Fibroblast of villous mesenchyme (primary cell): ENCODE measurements at places on chromosomes 3 and 15. TPM values are rescaled to one million over a fixed set of nuclear protein-coding genes. Genes with fewer than 3 reads are reported as not detected.

DNA sequence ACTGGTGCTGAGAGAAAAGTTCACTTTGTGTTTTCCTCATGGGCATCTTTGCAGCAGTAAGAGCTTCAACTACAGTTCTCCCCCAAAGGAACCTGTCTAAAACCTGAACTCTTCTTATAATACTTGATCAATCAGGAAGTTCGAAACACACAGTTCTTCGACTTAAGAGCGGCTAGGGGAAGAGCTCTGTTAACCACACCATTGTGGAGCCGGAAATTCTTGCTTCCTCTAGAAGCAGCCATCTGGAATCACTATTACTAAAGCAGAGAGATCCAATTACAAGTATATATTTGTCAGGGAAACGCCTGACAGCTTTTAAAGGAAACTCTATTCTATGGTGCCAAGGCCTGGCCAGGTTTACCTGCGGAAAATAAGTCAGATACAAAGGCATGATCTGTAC lies 337.3 kb upstream of the CBLB start:
- DNase-seq = peak; percentile 19

DNA sequence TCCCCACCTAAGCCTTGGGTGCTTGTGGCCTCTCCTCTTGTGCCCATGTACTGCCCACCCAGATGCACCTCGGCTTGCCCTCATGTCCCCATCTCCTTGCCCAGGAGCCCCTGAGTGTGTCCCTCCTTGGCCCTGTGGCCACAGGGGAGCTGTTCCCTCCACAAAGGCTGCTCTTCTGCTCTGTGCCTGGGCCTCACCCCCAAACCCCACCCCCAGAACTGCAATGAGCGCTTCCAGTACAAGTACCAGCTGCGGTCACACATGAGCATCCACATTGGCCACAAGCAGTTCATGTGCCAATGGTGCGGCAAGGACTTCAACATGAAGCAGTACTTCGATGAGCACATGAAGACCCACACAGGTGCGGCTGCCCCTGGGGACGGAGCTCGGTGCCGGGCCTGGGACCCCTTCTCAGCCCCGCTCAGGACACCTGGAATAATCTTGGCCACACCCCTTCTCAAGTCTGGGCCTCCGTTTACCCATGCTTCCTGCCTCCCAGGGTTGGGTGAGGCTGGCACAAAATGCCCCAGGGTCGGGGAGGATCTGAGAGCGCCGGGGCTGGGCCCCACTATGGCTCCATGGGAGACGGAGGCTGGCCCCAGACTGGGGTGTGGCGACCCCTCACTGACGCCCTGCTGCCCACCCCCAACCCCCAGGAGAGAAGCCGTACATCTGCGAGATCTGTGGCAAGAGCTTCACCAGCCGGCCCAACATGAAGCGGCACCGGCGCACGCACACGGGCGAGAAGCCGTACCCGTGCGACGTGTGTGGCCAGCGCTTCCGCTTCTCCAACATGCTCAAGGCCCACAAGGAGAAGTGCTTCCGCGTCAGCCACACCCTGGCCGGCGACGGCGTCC lies 10.3 kb downstream of the ZBTB47 start:
- no peak for DNase-seq

DNA sequence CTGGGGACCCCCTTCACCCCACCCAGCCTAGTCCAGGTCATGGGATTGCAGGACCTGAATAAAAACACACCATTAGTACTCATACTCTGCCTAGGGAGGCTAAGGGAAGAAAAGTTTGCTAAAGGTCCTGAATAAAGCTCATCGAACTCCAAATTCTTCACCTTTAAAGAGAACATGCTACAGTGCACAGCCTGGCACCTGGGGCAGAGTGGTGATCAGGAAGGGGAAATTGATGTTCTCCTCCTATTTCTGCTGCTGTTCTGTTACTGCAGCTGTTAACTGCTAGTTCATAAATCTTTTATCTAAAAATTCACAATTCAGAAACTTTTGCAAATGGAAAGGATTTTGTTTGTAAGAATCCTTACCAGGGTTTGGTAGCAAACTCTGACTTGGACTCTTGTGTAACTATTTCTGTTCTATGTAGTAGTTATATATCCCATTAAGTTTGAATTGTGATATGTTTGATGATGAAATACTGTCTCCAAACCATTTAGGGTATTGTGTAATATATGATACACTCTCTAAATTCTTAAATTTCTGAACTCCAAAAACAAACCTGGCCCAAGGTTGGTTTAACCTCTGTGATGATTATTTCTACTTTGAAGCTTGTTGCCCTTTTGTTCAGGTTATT lies 27.9 kb downstream of the MCTP2 start:
- no peak for DNase-seq

DNA sequence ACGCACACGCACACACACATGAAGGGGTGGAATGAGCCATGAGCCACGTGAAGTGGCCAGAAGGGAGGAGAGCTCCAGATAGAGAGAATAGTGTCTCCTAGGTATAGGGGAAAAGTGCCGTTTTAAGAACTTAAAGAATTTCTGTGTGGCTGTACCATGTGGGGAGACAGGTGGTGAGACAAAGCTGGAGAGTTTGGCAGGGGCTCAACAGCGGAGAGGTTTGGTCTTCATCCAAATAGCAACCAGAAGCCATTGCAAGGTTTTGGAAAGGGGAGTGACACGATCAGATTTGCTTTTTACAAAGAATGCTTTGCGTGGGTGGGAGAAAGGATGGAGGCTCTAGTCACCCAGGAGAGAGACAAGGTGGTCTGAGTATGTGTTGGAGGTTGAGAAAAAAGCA lies 146.0 kb downstream of the IL20RB start:
- no peak for DNase-seq

DNA sequence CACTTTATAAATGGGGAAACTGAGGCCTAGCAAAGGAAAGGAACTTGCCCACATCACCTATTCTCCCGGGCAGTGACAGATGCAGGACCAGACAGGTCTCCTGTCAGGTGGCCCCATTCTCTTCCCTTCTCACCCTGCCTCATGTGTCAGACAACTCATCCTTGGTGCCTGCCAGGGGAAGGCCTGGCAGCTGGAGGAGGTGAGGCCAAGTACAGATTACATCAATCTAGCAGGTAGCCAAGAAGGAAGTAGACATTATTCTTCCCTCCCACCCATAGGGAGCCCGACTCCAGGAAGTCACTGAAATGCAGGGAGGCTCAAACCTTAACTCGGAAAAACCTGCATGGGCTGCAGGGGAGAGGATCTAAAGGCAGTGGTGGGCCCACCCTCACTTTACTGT lies 39.6 kb downstream of the DAPK2 start:
- no peak for DNase-seq

DNA sequence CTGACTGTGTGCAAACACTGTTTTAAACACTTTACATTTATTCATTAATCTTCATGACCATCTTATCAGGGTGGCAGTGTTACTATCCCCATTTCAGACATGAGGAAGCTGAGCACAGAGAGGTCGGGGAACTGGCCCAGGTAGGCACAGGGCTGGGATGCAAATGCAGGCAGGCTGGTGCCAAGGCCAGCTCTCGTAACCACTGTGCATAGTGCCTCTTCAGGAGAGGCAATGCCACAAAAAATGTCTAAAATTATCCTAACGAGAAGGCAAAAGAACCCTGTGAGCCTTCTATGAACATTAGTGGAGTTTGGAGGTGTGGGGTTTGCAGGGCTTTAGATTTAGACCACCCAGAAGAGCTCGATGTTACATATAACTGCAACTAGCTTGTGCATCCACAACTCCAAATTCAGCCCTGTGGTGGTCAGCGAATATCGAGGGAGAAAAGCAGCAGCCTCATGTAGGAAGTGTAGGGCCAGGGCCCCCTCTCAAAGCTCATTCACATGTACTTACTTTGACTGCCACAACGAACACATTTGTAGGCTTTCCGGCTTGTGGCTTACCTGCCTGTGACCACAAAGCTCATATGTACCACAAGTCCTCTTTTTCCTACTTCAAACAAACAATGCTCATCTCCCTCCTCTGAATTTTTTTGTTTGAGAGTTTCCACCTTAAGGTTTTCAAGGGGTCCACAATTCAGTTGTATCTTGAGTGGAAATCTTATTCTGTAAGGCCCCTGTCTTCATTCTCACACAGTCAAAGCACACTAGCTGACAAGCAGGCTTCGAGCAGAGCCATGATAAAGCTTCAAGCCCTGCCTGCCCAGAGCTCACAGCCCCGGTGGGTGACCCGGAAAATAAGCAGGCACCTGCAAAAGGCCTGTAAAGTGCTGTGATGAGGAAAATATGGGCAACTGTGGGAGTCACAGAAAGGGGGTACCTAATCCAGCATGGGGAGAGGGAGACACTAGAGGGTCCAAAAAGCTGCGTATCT lies 722.9 kb upstream of the CFAP20DC start:
- no peak for DNase-seq

- DNase-seq = no peak
These were observed 57.5 kb upstream of the GSK3B start for GRCh38 chr3:120151791-120152190.

- DNase-seq = no peak
These were observed 1.6 kb downstream of the C3orf52 start for GRCh38 chr3:112087746-112088145.

DNA sequence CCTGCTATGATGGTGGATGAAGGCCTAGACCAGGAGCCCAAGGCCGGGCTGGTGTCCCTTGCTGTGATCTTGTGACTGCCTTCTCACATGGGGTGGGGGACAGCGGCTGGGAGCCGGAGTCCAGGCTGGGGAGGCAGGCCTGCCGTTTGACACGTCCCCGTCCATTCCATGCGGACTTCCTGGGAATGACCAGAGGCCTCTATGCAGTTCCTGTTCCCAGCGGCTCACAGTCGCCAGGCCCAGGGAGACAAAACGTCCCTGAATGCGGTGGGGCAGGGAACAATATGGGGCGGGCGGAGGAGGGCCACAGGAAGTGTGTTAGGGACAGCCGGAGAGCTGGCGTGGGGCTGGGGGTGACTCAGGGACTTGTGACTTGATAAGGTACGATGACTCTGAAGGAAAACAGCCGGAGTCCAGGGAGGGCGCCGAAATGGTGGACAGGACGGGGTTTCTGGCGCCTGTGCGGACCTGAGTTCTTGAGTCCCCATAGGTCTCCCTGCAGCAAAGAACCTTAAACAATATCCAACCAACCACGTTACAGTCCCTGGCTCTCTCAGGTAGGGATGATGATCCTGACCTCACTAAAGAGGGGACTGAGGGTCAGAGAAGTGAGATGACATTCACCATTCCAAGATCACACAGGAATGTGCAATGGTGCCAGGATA lies 40.5 kb upstream of the SMAD6 start:
- DNase-seq = no peak

- no peak for DNase-seq
These were observed 55.1 kb downstream of the PEX5L start for GRCh38 chr3:179981646-179982045.

GRCh38 chr3:70658513-70659310 lies 346.3 kb upstream of the MDFIC2 start:
- no peak for DNase-seq

DNA sequence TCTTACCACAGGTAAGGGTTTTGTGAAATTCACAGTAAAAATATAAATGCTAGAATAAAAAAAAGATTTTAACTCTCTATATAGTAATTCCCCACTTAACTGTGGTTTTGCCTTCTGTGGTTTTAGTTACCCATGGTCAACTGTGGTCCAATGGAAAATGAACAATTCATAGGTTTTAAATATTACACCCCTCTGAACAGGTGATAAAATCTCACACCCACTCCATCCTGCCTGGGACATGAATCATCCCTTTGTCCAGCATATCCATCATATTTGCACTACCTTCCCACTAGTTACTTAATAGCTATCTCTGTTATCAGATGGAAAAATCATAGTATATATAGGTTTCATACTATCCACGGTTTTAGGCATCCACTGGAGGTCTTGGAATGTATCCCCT lies 49.2 kb downstream of the HDGFL3 start:
- peak; percentile 28 for DNase-seq

DNA sequence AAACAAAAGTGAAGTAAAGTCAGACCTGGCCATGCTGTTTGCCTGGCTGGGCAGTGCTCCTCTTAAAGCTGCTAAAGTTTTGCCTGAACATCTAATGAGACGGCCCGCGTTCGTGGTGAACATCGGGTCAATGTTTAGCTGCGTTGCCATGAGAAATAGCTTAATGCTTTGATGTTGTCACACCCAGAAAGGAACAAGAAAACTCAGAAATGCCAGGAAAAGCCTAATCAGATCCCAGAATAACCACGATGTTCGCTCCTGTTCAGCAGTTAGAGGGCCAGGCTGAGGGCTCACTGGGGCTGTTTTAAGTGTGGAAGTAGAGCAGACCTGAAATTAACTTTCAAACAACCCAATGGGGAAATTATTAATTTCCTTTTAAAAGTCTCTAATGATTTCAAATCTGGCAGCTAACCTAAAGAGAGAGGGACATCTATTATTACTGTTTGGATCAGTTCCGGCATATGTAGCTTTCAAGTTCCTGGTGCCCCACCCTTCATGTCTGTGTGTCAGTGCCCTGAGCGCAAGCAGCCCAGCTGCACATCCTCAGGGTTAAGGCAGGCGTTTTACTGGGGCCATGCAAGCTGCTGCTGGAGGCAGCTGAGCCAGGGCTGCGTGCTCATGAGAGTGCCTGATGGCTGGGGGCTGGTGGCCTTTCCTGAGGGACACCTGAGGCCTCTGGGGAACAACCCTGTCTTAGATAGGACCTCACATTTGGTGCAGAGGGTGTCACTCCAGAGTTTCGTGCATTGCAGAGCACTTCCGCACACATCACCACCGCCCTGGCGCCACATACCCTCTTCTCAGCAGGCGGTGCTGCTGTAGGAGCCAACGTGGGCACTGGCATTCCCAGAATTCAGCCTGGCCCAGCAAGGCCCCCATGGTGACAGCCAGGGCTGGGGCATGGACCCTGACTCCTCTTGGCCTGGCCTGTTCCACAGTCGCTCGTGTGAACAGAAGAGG lies 76.6 kb downstream of the LRRK1 start:
- DNase-seq = no peak

DNA sequence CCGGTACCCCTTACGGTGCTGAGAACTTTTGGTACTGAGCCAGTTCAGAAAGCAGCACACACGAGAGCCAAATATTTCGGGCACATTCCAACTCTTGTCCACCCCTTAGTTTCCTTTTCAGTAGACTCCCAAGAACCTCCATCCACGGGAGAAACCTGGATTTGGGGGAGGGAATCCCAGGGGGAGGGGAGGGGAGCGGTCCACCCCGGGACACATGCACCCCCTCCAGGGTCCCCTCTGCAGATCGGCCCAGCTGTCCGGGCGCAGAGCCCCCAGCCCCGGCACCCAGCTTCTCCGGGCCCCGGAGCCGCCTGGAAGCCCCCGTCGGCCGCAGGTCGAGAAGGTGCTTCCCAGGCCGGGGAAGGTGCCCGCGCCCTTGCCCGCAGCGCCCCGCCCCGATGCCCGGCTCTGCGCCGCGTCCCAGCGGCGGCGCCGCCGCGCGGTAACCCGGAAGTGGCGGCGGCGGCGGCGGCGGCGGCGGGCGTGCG lies 455 bp upstream of the ABHD17C start:
- no peak for DNase-seq

GRCh38 chr3:123637131-123637530 lies 52.3 kb upstream of the HACD2 start:
- DNase-seq = no peak

CSPG5 gene
- total RNA-seq = 0.32 and 0.43 TPM in 2 replicates

AADACL2 gene
- not detected in 2 replicates for total RNA-seq

COX17 gene
- total RNA-seq = 10.8 and 15.8 TPM in 2 replicates

TUSC7 gene
- not detected in 2 replicates for total RNA-seq

ITIH1 gene
- not detected in 2 replicates for total RNA-seq

FYTTD1 gene
- total RNA-seq = 43.5 and 58.3 TPM in 2 replicates

FOXB1 gene
- total RNA-seq = not detected in 2 replicates

LPP gene
- 196 TPM in 2 replicates for total RNA-seq

BLM gene
- 4.8 and 6.0 TPM in 2 replicates for total RNA-seq

CCNL1 gene
- 108 and 175 TPM in 2 replicates for total RNA-seq

CCDC39 gene
- under 0.01 TPM in 1 of 2 replicates, not detected in the other for total RNA-seq

SMCO1 gene
- total RNA-seq = under 0.01 TPM in 1 of 2 replicates, not detected in the other

SLC15A2 gene
- under 0.01 and 0.43 TPM in 2 replicates for total RNA-seq

GRK7 gene
- total RNA-seq = under 0.01 TPM in 1 of 2 replicates, not detected in the other
